HTR-8/SVneo (cell line): ENCODE measurements at places on chromosomes 6 and 20.

DNA sequence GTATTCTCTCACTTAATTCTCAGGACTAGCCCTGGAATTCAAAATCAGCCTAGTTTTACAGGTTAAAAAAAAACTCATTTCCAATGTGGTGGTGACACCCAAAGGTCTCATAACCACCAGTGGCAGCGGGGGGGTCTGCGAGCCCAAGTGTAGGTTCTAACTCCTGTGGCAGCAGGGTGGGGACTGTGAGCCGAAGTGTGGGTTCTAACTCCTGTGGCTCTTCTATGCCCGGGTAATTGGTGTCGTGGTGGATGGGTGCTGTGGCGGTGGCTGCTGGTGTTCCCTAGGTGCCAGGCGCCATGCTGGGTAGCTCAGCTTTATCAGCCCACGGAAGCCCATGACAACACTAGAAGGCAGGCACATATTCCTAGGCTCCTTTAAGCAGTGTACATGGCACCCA lies 4.9 kb upstream of the ANKRD60 start:
- DNase-seq: no peak

DNA sequence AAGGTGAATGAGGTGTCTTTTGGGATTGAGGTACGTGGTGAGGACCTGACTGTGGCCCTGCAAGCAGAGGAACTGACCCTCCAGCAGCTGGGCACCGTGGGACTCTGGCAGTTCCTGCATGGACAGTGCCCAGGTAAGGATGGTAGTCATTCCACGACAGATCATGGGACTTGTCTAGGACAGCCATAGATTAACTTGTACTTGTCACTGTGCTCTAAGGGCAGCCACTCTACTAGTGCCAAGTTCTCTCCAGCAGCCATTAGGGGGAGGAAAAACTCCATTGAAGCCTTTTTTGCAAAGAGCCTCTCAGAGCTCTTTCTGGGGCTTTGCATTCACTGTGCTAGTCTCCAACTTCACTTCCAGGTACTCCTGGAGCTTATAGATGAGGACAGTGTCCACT lies 20.4 kb downstream of the TAF11 start:
- DNase-seq: no peak

DNA sequence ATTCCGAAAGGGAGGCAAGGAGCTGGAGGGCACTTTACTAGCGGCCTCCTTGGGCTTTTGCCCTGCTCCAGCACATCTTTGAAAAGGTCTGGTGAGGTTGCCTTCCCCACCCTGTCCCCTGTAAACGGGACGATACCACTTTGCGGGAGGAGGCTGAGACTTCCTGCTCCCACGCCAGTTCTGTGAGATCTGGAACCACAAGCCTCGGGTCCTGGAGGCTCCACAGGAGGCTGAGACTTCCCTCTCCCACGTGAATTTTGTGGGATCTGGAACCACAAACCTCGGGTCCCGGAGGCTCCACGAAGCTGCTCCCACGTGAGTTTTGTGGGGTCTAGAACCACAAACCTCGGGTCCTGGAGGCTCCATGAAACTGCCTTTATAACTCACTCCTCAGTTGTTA lies 209.3 kb downstream of the DLL1 start:
- no peak for DNase-seq

GRCh38 chr6:138162111-138162954 lies 594 bp downstream of the ARFGEF3 start:
- no peak for DNase-seq

GRCh38 chr20:53513489-53514298 lies 79.9 kb downstream of the ZNF217 start:
- no peak for DNase-seq

DNA sequence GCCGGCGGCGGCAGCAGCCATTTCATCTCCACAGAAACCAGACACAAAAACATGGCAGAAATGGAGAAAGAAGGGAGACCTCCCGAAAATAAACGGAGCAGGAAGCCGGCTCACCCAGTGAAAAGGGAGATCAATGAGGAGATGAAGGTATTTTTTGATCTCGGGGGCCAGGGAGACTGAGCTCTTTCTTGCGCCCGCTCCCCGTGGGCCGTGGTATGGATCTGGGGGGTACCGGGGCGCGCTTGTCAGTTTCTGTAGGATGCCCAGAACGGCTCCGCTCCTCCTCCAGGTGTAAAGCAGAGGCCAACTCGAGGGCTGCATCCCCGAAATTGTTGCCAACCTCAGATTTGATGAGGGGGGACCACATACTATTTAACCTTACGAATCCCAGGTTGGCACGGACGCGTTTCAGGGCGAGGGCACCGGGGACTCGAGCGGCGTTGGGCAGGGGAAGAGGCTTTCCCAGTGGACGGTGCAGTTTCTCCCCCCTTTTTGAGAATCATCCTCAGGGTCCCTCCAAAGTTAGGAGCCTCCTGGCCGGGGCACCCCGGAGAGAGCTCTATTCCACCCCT lies 735 bp downstream of the SOBP start:
- peak; percentile 7 for DNase-seq

- DNase-seq: no peak
These were observed 133.1 kb upstream of the BACH2 start for GRCh38 chr6:90429713-90430112.

GRCh38 chr20:32675223-32675975 lies 1.7 kb upstream of the C20orf203 start:
- no peak for DNase-seq

DNA sequence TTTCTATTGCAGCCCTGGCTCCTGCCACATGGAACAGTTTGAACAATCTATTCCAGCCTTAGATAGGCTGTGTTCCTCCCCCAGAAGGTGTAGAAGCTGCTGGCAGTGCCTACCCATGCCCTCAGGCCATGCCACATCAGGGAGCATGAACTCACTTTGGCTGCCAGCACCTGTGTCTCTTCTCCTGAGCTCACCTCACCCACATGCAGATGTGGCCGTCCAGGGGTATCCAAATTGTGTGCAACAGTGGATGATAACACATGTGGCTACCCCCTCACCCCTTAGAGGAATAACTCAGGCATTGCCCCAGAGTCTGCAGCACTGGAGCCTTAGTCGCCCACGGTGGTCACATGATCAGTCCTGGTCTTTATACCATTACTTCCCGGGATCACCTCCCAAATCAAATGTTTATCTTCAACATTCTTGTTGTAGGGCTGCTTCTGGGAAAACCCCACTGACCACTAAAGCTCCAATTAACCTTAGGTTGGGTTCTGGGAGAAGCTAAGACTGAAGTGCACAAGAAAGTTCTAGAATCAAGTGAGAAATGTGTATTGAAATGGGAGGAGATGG lies 110.4 kb downstream of the BANF2 start:
- no peak for DNase-seq

DNA sequence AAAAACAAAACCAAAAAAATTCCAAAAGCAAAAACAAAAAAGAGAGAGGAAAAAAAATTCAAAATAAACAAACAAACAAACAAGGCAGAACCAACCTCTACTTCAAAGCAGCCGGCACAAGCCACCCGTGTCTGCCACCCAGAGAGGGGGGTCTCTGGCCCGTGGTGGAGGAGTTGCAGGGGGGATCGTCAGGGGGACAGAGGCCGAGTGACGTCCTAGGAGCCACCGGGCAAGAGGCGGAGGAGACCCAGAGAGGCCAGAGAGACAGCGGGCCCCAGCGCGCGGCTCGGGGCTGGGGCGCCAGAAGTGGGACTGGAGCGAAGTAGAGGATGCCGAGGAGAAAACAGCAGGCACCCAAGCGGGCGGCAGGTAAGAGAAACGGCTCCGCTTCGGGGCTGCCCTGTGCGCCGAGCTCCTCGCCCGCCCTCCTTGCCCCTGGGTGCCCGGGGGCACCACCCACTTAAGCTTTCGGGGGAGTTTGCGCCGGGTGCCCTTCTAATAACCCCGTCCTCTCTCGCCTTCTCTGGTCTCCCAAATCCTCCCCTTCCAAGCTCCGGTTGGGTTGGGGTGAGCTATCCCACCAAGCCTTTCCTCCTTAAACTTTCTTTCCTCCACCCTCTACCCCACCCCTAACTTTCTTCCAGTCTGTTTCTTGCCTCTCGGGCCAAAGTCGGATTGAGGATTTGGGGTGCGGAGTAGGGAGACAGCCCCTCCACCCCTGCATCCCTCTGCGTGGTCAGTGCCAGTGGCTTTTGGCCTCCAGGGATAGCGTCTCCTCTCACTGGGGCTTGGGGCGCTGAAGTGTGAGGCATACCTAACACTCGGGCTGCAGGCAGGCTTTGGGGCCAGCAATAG lies 1.0 kb downstream of the TSHZ2 start:
- no peak for DNase-seq

GRCh38 chr6:129692467-129692866 lies 17.5 kb downstream of the ARHGAP18 start:
- DNase-seq: no peak

- DNase-seq: no peak
These were observed 1257.2 kb upstream of the EYS start for GRCh38 chr6:66964216-66964615.

GRCh38 chr6:95614094-95614493 lies 36.8 kb downstream of the MANEA start:
- DNase-seq: no peak

GRCh38 chr6:98358173-98358572 lies 476.2 kb upstream of the POU3F2 start:
- no peak for DNase-seq

- DNase-seq: no peak
These were observed 90.2 kb downstream of the HIVEP1 start for GRCh38 chr6:12102350-12102749.

GRCh38 chr6:124960757-124961463 lies 1.3 kb upstream of the RNF217 start:
- no peak for DNase-seq

- no peak for DNase-seq
These were observed 2.8 kb downstream of the SLC12A5 start for GRCh38 chr20:46031701-46032254.

- DNase-seq: no peak
These were observed 59.9 kb downstream of the NUDT3 start for GRCh38 chr6:34332251-34333198.

- DNase-seq: no peak
These were observed 5.5 kb downstream of the ADRM1 start for GRCh38 chr20:62308102-62308822.

DNA sequence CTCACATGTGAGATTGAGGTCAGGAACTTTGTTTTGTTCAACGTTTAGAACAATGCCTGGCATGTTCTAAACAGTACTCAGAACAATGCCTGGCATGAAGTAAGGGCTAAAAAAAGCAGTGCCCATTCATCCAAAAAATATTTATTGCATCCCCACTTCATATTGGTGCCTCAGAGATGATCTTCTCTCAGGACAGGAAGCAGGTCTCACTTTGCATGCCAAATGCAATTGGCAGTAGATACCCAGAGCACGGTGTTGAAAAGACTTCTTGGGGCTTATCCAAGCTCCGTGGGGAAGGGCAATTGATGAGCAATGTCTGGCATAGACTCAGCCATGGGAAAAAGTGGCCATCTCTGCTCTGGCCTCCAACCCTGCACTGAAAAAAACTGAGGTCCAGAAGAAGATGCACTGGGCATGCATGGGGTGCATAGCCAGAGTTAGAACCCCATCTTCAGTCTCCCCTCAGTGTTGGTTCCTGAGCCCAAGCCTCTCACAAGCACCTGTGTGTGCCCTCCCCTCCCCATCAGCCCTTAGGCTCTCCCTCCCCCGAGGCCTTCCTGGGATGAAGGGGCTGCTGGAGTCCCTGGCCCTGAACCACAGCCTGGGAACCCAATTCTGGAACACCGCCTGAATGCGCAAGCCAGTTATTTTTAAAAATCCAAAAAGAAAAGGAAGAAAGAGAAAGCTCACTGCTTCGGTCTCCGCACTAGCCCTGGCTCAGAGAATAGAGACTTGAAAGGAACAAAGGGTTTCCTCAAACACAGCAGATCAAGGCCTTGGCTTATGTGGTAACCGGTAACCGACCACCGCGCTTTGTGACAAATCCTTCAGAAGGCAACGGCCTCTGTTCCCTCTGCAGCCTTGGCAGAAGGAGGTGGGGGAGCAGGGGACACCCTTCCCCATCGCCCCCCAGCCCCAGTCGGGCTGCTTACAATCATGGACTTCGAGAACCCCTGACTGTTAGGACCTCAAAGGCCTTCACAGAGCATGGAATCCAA lies 78.5 kb upstream of the SIRPA start:
- DNase-seq: no peak

GRCh38 chr6:2940010-2940850 lies 31.1 kb downstream of the SERPINB6 start:
- no peak for DNase-seq

DNA sequence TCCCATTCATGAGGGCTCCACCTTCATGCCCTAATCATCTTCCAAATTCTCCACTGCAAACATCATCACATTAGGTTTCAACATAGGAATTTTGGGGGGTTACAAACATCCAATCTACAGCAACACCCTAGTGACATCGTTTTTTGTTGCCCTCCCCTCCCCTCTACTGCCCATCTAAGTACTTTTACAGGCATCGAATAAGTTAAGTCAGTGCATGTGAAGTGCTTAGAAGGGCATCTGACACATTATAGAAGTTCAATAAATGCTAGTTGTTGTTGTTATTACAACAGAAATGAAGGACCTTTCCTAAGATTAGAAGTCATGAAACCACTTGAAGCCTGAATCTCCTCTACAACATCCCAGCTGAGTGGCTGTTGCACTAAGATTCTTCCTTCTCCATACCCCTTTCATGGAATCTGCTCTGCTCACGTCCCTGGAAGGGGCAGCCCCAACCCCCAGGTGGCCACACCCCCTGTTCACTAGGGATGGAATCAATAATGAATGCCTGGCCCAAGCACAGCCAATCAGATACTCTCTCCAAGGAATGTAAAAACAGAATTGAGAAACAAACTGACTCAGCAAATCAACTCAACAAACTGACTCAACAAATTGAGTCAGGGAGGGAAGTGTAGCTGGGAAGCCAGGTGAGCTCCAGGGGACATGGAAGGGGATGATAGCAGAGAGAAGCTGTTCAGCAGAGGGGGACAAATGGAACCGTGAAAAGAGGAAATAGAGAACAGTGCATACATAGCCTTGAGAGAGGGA lies 3.9 kb upstream of the LRP11 start:
- DNase-seq: no peak

DNA sequence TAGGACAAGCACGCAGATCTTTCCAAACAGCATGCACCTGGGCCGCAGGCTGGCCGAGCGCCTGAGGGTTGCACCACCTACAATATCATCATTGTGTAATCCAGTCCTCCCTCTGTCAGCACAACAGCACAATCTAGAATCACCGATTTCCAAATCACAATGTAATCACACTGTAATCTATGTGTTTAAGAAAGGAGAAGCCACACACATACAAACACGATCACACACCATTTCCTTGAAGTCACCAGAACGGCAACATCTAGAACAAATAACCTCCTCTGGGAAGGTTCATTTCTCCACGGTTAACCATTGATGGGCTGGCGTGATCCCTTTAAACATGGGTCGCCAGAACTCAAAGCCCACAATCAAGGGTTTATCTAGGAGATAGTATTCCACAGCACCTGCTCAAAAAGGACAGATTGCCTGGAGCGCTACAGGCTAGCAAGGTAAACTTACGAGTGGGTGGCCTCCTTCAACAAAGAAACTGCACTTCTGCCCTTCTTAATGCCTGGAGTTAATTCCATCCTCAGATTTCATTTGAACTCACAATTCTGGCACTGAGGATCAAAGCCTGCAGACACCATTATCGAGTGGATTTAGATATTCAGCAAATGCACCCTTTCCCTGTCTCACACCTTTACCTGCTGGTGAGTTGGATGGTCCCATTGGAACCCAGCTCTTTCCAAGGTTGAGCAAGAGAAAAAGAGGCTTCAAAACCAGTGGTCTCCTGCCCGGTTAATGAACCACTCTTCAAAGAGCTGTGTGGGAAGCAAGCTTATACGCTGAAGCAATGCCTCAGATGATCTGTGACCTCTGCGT lies 83.8 kb upstream of the FOXQ1 start:
- DNase-seq: no peak
